Activated CD4-positive, CD25-positive, alpha-beta regulatory T cell treated with anti-CD3 and anti-CD28 coated beads, Interleukin-2, amount 50 U/mL, for 72 hours (primary cell): ENCODE measurements at places on chromosomes 4 and X.

DNA sequence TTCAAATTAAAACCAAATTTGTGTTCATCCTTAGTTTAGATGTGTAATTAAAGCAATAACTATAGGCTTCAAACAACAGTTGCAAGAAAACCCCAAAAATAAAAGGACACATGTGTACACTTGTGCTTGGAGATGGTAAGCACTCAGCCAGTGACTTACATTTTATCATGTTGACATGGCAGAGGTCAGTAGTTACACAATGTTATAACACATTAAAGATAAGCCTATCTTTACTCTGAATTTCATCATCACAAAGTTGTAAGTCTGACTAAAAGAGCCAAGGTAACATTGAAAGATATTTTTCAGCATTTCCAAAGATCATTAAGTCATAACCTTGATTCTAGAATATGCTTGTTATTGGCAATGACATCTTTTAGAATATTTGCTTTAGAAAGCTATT, 98.5 kb upstream of the PNPLA4 start:
- DNase-seq, result no peak

- no peak for DNase-seq
These were observed at the start of gene FMR1NB for GRCh38 chrX:147981038-147981752. TSS of gene FMR1NB (plus strand) at chrX:147981337. CDS start at chrX:147981403, 66 bp downstream.

GRCh38 chr4:19051831-19052230, 1030.3 kb upstream of the LCORL start:
- DNase-seq, result no peak

DNA sequence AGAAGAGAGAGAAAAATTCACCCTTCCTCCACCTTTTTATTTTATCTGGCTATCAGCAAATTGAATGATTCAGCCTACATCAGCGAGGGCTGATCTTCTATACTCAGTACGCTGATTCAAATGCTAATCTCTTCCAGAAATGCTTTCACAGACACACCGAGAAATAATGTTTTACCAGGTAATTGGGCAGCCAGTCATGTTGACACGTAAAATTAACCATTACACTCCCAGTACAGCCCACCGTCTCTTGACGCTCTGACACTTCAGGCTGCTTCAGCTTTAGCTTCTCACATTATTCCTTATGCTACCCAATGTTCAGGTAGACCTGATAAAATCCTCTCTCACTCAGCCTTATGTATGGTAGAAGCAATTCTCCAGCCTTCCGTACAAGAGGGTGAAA, 835.2 kb upstream of the PCDH10 start:
- no peak for DNase-seq

- DNase-seq, result no peak
These were observed 18.0 kb downstream of the RUFY3 start for GRCh38 chr4:70739496-70740337.

DNA sequence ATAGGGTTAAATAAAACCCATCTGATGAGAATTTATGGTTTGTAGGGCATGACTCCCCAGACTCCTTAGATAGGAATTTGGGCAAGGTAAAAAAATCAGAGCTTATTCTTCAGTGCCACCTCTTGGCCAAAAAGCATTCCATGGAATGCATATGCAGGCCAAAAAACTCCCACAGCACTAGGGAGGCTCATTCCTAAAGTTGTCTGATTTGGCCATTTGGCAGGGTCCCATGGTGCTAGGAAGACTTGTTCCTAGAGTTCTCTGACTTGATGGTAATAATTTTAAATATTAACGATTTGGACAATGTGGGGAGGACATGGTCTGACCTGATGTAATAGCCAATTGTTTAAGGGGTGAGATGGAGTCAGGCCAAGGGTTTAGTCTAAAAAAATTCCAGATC, 93.0 kb downstream of the SPIN4 start:
- DNase-seq, result no peak

- DNase-seq, result no peak
These were observed 1452.7 kb upstream of the TENM3 start for GRCh38 chr4:180790471-180790870.

GRCh38 chr4:161555689-161556660, 607.8 kb downstream of the FSTL5 start:
- DNase-seq, result no peak

GRCh38 chr4:122783301-122784215, 43.1 kb upstream of the FGF2 start:
- no peak for DNase-seq

- no peak for DNase-seq
These were observed 21.5 kb downstream of the UVSSA start for GRCh38 chr4:1368421-1369090.
